ENCODE measurements at places on chromosomes 5 and 9.

GRCh38 chr5:178279723-178280438 is 47.3 kb upstream of the PHYKPL start:
- no peak for DNase-seq

GRCh38 chr9:83992407-83992806 is 11.8 kb downstream of the RMI1 start:
- DNase-seq, result no peak

- no peak for DNase-seq
These were observed 76.5 kb upstream of the SARDH start for GRCh38 chr9:133814586-133815208.

GRCh38 chr5:157594257-157594656 is 18.7 kb upstream of the ADAM19 start:
- no peak for DNase-seq

GRCh38 chr9:91138760-91139159 is 223.0 kb downstream of the AUH start:
- peak; percentile 62 for DNase-seq

DNA sequence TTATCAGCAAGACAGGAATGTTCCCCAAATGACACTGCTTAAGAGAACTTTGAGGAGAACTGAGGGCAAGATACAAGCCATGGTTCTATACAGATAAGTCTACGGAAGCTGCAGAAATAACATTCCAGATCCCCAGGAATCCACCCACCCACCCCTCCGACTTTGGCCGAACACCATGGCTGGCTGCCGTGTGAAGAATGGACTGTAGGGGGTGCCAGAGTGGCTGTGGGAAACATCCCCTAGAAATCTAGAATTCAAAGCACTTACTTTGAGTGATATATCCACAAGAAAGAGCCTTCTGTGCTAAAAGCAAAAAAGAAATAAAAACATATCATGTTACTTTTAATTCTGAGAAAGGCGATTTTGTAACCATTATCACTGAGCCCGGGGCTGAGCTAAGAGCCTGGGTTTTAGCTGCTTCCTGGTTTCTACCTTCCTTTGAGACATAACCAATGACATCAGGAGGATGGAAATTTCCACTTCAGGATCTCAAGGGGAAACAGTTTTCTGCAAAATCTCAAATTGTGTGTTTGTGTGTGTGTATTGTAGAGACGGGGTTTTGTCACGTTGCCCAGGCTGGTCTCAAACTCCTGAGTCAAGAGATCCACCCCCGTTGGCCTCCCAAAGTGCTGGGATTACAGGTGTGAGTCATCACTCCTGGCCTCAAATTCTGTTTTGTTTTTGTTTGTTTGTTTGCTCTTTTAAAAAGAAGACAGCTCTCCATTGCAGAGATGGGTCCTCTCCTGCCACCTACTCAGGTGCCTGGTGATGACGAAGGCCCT is 36.4 kb downstream of the GGTA1 start:
- no peak for DNase-seq

GRCh38 chr5:14672484-14673394 is 8.2 kb downstream of the OTULIN start:
- DNase-seq, result no peak

DNA sequence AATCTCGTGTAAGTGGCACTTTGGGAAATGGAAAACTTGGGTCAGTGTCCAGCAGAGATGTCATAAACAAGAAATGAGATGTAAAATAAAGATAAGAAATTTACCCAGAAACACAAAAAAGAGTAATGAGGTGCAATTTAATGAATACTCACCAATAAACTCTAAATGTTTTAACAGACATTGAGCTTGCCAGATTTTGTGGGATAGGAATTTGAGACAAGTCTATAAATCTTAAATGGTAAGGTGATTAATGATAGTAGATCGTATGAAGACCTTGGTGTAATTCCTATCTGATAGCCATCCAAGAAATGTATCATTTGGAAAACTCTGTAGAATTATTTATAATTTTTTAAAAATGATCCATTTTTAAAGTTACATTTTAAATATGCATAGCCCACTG is 682.4 kb downstream of the MAT2B start:
- DNase-seq, result no peak

DNA sequence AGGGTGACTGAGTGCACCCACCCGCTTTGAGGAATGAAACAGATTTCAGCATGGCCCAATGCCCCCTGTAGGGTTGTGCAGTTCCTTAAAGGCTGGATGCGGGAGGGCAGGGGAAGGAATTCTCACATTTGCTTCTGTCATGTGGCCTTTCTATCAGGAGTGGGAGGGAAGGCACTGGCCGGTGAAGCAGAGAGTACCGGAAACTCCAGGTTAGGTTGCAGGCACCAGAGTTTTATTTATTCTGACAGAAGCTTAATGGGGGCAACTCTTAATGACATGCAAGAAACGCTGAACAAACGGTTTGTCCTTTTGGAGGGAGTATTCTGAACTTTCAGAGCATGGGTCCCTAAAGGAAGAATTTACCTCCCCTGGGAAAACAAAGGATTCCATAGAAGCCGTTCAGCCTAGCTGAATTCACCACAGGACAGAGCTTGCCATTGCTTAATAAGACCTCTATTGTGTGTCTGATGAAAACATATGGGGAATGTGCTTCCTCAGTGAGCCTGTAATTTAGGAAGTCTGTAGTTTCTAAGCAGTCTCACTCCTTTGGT is 44.1 kb upstream of the EQTN start:
- DNase-seq, result no peak

GRCh38 chr5:181184845-181185216 is 20.2 kb downstream of the TRIM7 start:
- no peak for DNase-seq

DNA sequence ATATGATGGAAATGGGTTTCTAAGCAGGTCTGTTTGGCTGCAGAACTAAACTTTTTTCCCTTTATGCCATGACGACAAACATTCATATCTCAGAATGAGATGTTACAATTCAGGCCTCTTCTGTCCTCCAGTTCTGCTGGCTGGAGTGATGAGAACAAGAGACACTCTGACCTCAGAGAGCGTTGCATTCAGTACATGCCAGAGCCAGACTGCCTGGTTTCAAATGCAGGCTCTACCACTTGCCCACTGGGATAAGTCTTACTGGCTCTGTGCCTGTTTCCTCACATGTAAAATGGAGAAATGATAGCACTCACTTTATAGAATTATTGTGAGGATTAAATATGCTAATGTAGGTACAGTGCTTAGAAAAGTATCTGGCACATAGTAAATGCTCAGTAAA is 24.8 kb upstream of the TOMM5 start:
- DNase-seq, result no peak

- DNase-seq, result no peak
These were observed 22.6 kb upstream of the PTGES start for GRCh38 chr9:129775448-129775798.

DNA sequence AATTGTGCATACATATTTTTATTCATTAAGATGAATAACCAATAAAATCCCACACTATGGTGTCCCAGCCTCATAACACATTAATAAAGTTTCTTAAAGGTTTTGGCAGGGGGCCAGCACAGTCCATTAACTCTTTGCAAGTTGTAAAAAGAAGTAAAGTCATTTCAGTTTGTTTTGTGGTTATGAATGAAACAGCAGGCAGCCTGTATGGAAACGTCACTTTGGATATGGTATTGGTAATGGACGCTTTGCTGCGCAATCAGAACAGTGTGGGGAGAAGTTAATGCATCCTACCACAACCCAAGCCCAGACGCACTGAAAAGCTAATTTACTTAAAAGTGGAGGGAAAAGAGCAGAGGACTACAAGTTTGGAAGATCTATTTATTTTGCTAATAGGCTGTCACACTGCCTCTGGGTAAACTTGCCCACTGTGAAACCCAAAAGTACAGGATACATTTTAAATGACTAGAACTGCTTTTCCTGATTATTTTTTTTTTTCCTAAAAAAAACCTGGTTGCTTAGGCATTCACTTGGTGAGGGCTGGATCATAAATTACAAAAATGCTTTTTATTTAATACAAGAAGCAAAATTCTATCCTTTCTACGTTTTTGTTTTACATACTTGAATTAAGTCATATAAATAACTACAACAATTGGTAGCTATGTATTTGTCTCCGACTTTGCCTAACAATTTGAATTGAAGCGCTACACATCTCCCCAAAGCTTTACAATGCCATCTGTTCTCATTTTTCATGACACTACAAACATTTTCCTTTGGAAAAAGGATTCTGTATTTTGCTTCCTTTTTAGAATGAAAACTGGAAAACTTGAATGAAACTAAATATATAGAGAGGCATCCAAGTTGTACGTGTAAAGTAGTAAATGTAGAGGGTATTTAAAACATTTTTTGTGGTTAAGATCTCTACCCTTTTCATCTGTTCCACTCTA is 104.3 kb downstream of the NFIB start:
- no peak for DNase-seq

Data from GM04503 (cell line).